Activated gamma-delta T cell treated with Interleukin-2 at 50 U/mL for 16 hours (primary cell): ENCODE measurements at places on chromosomes 1 and 21.

DNA sequence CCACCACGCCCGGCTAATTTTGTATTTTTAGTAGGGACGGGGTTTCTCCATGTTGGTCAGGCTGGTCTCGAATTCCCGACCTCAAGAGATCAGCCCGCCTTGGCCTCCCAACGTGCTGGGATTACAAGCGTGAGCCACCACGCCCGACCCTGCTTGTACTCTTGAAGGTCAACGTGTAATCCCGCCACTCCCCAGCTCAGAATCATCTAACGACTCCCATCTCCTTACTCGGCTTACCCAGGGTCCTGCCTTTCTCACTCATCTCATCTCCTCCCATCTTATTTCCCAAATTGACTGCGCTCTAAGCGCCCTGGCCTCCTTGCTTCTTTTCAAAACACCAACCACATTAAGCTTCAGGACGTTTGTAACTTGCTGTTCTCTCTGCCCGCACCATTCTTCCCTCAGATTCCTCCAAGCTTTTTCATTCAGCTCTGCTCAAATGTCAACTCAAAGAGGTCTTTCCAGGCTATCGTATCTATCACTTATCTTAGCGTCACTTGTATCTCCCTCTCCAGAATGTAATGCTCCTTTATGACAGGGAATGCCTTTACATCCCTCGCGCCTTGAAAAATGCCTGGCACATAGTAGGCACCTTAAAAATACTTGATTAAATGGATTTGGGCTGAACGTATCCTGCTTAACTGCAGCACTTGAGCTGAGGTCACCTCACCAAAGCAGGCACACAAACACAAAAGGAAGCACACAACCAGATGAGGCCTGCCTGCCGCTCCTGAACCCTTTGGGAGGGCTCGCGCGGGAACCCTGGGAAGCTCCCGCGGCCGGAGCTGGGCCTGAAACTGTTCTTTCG is 1.4 kb upstream of the USP1 start:
- DNase-seq = no peak

DNA sequence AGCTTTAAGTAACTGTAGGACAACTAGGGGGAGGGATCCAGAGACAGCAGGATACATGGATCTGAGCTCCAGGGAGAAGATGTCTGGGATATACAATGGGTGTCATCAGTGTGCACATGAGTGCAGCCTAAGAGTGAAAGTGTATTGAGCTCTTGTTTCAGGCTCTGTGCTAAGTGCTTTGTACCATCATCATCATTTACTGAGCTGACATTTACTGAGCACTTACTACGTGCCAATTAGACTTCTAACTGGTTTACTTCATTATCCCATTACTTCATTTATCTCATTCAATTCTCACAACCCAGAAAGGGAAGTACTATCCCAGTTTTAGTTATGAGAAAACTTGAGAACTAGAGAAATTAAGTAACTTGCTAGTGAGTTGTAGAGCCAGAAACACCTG is 4.5 kb upstream of the KDM4A start:
- no peak for DNase-seq

GRCh38 chr1:219505886-219506285 is 107.0 kb downstream of the ZC3H11B start:
- DNase-seq = no peak

GRCh38 chr21:26067836-26068594 is 102.6 kb downstream of the APP start:
- no peak for DNase-seq

- DNase-seq = no peak
These were observed 104.9 kb upstream of the SOD1 start for GRCh38 chr21:31554511-31555022.

DNA sequence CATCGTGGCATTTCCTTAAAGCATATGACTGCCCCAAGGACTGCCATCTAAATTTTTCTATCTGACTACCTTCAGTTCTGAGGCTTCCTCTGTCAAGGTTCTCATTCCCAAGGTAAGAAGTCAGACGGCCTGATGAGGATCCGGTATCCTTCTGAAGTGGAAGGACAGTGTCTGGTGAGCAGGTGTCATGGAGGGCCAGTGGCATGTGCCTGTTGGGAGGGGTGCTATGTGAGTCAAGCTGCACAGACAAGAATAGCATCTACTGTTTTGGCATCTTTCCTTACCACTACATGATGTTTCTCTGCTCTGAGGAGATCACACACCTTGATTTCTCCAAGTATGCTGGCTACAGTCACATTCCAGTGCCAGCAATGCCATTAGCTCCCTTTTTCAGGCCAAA is 99.6 kb upstream of the RGS1 start:
- no peak for DNase-seq

DNA sequence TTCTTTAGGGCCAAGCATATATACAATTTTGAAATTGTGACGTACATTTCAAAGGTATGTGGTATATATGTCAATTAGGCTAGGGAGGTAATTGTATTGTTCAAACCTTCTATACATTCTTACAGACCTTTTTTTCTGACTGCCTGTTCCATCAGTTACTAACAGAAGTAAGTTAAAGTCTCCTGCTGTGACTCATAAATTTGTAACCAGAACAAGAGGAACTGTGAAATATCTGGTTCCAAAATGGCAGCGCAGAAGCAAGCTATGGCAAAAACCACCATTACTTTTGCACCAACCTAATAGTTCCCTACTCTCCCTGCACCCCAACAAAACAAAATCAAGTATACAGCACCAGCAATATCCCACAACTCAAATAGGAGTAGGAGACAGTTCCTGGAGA is 93.6 kb downstream of the ENAH start:
- DNase-seq = no peak

GRCh38 chr1:6805004-6805416 is 19.8 kb downstream of the CAMTA1 start:
- DNase-seq = no peak

DNA sequence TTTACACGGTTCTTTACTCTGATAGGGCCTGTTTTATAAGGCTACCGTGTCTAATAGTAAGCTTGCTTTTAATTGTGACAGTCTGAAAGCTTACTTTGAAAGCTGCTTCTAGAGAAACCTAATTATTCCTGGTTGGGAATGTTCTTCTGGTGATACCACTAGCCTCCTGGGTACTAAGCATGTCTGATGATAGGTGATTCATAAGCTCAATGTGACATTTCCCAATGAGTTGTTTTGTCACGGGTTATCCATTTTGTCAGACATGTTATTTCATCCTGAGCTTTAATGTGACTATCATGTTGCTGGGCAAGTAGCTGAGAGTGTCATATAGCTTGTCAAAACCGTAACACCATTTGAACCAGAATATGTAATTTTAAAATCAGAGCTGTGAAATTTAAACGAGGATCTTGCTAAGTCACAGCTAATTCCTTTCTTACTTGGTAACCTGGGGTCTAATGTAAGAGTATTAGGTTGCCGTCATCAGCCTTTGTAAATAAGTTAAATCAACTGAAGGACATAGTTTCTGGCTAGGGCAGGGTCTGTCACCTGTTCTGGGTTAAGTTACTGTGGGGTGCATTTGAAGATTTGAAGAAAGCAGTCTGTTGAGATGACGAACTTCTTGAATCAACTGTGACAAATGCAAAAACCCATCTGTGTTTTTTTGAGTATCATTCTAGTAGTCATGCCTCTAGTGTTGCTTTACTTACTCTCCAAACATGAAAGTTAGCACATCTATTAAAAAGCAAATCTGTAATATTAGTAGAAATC is 529.2 kb downstream of the USP25 start:
- DNase-seq = no peak

GRCh38 chr1:201942129-201942495 is 4.2 kb downstream of the LMOD1 start:
- no peak for DNase-seq

DNA sequence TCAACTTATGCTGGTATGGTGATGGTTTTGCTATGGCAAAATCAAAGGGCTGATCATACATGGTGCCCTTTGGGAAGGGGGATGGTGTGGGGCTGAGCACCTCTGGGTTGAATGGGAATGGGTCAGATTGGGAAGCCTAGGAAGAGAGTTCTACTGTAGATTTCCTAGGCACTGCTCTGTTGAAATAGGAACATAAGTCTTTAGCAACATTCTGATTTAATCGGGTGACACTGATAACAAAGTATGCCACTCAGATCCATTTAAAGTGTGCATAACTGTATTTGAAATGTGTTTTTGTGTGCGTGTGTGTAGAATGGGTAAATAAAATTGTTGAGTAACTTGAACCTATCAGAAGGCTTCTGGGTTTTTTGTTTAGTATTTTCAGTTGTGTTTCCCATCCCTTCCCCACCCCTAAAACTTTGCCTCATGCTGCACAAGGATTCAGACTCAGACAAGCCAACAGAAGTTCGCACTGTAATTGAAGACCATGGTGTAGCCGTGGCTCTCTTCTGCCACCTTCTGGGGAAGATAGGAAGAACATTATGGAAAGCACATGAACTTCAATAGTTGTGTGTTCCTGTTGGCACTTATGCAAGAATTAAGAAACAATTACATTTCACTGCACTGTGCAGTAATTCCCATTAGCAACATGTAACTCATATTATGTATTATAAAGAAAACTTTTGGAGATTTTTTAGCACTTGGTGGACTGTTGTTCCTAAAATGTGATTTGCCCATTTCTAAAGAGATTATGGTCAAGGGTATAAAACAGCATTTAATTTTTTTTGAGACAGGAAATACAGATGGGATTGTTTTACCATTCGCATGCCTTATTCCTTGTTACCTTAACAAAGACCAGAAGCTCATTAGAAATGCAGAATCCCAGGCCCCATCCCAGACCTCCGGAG is 10.9 kb upstream of the C4BPB start:
- DNase-seq = peak; percentile 65

DNA sequence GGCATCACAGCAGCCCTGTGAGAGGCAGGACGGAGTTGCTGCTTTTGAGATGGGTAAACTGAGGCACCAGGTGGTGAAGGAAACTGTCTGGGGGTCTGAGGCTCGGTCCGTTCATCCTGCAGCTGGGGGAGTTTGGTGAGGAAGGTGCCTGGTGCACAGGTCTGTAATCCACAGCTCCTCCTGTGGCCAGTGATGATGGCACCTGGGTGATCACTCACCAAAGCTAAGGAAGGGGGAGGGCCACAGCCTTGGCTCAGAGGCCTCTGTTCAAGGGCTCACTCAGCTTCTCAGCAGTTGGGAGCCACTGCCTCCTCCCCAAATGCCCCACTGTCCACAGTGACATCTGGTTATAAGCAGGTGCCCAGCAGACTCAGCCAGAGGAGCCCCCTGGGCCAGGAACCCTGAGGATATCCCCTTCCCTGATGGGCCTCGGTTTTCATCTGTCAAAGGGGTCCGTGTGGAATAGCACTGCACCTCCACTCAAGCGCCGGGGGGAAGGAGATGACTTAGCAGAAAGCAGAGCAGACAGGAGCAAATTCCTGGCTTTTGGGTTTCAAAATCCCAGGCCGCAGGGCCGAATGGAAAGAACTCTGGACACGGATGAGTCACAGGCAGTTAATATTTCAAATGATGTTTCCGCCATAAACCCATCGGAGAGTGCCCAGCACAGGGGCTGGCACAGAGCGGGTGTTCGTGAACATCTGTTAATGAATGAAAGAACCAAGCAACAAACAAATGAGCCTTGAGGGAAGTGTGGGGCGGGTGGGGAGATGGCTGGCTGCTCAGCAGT is 82.8 kb downstream of the DMRTB1 start:
- no peak for DNase-seq

- no peak for DNase-seq
These were observed 1.0 kb downstream of the NCDN start for GRCh38 chr1:35558374-35559316.

DNA sequence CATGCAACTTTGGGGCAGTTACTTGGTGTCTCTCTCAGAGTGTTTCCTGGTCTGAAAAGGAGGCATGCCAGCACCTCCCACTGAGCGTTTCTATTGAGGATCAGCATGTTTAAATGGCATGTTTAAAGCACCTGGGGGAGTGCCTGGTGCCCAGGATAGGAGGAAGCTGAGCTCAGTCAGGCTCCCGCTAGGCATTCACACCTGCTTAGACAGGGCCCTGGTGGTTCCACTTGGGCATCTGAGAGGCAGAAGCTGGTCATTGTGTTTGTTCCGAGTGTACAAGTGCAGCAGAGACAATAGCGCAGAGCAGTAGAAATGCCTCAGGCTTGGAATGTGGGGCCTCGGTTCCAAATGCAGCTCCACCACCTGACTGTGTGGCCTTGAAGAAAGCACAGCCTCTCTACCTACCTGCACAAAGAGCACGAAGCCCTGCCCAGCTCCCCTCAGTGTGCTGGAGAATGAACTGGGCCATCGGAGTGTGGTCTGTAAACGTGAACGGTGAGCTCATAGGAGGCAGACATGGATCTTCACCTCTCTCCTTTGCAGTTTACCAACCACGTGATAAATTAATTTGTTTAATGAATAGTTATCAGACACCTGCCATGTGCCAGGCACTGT is 20.3 kb upstream of the TMEM222 start:
- no peak for DNase-seq

GRCh38 chr1:59044535-59045121 is 252.3 kb upstream of the FGGY start:
- no peak for DNase-seq

DNA sequence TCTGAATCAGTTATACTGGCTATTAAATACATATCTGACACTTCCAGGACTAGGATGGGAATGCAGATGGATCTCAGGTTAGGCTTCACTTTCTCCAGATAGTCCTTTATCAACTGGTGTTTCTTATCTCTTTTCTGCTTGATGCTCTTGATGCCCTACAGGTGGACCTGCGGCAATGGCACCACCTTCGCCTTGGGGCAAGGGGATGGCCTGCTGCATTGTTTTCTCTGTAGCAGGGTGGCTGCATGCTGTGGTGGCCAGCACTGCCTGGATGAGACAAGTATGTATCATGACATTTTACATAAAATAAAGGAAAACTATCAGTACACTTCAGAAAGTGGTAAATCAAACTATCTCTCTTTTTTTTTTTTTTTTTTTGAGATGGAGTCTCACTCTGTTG is 217.7 kb upstream of the ZP4 start:
- no peak for DNase-seq

- DNase-seq = no peak
These were observed 211.7 kb upstream of the TMEM51 start for GRCh38 chr1:14941864-14942263.

GRCh38 chr1:74713849-74714248 is 19.0 kb downstream of the CRYZ start:
- DNase-seq = no peak

- no peak for DNase-seq
These were observed 61.4 kb upstream of the KIRREL1 start for GRCh38 chr1:157932069-157932468.

GRCh38 chr1:229032375-229032774 is 238.5 kb upstream of the RAB4A start:
- no peak for DNase-seq

GRCh38 chr1:98286656-98287055 is 365.8 kb upstream of the DPYD start:
- no peak for DNase-seq

- DNase-seq = no peak
These were observed 110.3 kb upstream of the PALMD start for GRCh38 chr1:99535470-99536164.

- DNase-seq = peak; percentile 19
These were observed at the start of gene MCOLN3 for GRCh38 chr1:85048296-85049064. Gene MCOLN3, minus strand, starts transcription at chr1:85048500. Its CDS starts 3,140 bp downstream, at chr1:85045360.

GRCh38 chr1:161157867-161158266 is 1.4 kb upstream of the USP21 start:
- DNase-seq = no peak
